Activated CD4-positive, alpha-beta T cell treated with anti-CD3 and anti-CD28 coated beads for 4 hours (primary cell): ENCODE measurements at places on chromosomes 7 and 10.

DNA sequence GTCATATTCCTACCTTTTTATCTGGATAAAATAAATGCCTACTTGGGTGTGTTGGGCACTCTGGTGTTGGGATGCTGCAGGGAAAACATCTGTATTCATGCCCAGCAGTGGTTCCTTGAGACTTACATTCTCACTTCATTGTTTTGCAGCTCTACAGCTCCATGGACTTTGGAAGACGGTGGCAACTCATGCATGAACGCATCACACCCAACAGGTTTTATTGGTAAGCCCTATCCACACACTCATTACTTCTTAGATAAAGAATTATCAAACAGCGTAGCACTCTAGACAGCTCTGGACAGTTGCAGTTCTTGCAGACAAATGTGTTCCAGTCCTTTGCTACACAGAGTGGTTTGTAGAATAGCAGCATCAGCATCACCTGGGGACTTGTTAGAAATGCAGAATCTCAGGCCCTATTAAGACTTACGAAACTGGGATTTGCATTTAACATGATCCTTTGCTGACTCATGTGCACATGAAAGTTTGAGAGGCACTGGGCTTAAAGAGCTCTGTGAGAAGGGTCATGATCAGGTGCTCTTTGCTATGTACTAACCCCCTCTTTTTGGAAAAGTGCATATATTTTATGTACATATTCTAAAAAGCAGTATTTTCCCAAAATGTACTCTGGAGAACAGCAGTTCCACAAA lies 401.9 kb downstream of the SORCS3 start:
- no peak for DNase-seq

DNA sequence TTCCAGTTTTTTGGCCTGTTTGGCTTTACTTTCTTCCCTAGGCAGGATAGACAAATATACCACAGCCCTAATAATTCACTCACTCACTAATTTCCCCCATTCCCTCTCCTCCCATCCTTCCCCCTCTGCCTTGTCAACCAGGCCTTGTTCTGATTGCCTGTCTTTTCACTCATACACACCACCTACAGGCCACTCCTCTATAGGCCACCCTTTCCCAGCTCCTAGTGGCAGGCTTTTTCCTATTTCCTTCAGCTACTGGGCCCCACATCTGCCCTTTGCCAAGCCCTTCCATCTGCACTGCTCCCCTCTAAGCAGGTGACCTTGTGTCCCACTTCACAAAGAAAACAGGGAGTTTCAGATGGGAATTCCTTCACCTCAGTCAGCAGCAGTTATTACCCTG lies 59.8 kb upstream of the MSRB2 start:
- no peak for DNase-seq

GRCh38 chr7:39683216-39683845 lies 60.0 kb downstream of the RALA start:
- DNase-seq = no peak

GRCh38 chr10:77835669-77836086 lies 90.9 kb downstream of the DLG5 start:
- no peak for DNase-seq

- no peak for DNase-seq
These were observed 54.1 kb downstream of the DENND2A start for GRCh38 chr7:140586516-140586915.

GRCh38 chr10:1515121-1515779 lies 222.1 kb downstream of the ADARB2 start:
- no peak for DNase-seq

DNA sequence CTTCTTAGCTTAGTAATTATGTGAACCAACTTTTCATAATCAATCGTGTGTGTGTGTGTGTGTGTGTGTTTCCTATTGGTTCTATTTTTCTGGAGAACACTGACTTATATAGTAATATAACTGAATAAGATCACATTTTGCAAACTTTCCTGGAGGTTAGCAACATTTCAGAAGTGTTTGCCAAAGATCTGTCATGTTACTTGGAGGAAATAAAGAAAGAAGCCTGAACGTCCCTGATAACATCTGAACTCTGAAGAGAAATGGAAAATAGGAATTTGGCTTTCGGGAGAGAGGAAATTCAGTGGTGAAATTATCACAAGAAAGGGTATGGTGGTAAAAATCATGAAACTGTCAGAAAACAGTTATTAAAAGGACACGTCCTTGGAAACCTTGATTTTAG lies 984.4 kb upstream of the AUTS2 start:
- DNase-seq = no peak

DNA sequence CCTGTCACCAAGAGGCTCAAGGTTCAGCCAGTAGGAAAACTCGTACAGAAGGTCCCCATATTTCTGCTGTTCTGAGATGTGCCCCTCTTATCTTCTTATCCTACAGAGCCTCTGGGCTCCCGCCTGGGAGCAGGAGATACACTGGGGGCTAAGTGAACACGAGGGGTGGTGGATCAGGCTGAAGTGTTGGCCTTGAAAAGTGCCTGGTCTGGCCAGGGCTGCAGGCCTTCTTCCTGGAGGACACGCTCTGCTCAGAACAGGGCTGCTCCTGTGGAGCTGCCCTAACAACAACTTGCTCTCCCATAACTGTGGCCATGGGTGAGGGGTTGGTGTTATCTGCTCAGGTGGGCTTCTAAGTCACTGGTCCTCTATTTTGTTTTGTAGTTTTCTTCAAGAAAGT lies 33.7 kb downstream of the C10orf120 start:
- no peak for DNase-seq

- no peak for DNase-seq
These were observed 1.2 kb upstream of the MLLT10 start for GRCh38 chr10:21532694-21533466.

DNA sequence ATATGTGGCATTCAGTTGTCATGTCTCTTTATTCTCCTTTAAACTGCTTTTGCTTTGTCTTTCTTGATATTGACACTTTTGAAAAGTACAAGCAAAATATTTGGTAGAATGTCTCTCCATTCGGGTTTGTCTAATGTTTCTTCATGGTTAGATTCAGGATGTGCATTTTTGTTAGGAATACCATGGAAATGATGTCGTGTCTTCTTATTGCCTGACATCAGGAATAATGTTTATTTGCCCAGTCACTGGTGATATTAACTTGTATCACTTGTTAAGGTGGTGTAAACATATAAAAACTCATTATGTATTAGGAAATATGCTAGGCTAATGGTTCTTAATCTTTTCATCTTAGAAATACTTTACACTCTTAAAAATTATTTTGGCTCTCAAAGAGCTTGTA lies 43.4 kb downstream of the CDK1 start:
- no peak for DNase-seq

GRCh38 chr10:89118091-89118490 lies 89.0 kb downstream of the CH25H start:
- no peak for DNase-seq

GRCh38 chr7:157542068-157543021 lies 205.5 kb downstream of the DNAJB6 start:
- no peak for DNase-seq

DNA sequence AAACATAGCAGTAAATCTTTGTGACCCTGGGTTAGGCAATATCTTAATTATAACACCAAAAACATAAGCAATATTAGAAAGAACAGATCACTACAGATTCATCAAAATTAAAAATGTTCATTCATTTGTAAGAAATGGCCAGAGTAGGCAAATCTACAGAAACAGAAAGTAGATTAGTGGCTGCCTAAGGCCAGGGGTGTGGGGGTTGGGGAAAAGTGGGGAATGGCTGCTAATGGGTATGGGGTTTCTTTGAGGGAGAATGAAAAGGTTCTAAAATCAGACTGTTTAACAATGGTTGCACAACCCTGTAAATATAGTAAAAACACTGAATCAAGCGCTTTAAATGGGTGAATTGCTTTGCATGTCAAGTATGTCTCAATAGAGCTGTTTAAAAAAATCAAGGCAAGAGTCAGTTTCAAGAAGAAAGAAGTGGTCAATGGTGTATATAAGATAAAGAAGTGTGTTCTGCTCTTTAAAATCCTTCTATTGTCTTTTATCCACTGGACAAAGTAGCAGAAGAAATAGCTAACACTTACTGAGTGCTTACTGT lies 42.6 kb downstream of the CDK6 start:
- DNase-seq = no peak

GRCh38 chr7:93921607-93922566 lies at the start of gene GNG11:
Gene GNG11, plus strand, starts transcription at chr7:93921735. Its CDS starts 403 bp downstream, at chr7:93922138.
- no peak for DNase-seq

- no peak for DNase-seq
These were observed 298.9 kb downstream of the WDR37 start for GRCh38 chr10:1354809-1355710.

DNA sequence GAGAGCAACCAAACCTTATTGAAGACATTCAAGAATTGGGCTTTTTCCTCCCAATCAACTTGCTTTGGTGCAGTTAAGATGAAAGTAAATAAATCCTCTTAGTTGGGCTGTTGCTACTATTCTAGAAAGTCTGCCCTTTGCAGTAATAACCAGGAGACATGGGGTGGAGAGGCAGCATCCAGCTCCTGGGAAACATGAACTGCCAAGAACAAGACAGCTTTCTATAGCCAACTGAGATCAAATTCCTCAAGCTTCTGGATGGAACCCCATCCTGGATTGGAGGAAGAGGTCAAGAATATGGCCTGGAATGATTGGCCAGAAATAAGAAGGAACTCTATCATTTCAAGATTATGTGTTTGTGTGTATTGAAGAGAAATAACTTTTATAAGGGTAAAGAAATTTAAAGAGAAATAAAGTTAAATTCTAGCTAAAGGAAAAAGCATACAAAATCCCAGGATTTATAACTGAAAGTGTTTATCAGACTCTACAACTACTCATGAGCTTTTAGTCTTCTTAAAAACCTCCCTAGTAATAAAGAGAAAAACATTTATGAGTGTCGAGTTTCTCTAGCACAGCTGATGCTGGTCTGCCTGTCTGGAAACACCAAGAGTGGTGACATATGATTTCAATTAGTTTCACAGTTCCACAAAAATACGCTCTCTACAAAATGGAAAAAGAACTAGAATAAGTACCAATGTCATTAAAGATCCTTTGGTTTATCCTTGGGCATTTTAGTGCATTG lies 70.1 kb upstream of the COL1A2 start:
- no peak for DNase-seq

GRCh38 chr7:150895809-150896208 lies 43.5 kb downstream of the AOC1 start:
- no peak for DNase-seq

DNA sequence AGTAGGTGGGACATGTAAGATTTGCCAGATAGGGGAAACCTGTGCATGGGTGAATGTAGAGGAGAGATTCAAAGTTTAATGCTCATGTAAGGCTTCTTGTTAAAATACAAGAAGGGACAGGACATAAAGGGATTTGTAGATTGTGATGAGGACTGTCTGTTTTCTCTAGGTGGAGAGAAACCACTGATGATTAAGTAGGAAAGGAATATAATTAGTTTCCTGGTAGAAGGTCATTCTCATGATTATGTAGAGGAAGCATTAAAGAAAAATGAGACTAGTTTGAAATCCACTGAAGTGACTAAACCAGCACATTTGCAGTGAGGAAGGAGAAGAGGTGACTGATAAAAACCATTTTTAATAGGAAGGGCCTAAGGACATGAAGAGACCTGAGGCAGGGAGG lies 19.6 kb upstream of the MACC1 start:
- no peak for DNase-seq

DNA sequence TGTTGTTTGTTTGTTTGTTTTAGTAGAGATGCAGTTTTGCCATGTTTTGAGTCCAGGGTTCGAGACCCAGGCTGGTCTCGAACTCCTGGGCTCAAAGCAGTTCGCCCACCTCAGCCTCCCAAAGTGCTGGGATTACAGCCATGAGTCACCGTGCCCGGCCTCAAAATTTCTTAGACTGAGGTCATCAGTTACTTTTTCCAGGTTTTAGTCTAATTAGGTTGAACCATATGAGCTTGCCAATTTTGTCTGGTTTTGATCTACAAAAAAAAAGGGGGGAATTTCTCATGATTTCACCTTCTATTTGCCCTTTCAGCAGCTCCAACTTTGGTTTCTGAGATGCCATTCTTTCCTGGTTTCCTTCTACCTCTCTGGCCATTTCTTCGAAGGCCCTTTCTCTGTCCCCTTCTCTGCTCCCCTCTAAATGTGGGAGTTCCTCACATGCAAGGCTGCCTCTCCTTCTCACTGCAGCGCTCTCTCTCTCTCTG lies 5.5 kb downstream of the CUEDC2 start:
- no peak for DNase-seq

- DNase-seq = no peak
These were observed 23.9 kb upstream of the LEP start for GRCh38 chr7:128217030-128217805.

DNA sequence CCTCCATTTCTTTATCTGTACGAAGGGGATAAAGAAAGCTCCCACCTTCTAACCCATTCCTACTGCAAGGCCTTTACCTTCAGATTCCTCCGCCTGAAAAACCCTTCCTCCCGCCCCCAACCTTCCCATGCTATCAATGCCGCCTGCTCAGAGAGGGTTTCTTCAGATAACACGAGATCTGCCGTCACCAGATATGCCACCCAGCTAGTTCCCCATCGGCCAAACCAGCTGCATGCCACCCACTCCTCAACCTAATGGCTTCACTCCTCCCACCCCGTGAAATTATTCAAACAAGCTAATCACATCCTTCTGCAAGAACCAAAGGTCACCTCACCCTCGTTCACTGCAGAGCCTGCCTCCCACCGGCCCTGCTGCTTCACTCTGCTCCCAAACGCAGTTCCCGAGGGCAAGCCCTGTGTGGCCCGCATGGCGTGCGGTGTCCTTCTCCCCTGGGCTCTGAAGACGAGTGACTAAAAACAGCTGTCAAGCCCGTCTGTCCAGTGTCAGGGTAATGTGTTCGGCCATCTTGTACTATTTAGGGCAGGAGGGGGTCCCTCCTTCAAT lies 46.8 kb upstream of the TMEM213 start:
- DNase-seq = no peak

- DNase-seq = no peak
These were observed 37.3 kb downstream of the DNAH11 start for GRCh38 chr7:21580073-21580521.

- no peak for DNase-seq
These were observed 150.6 kb downstream of the WNT2 start for GRCh38 chr7:117172283-117172682.

GRCh38 chr10:50280049-50280841 lies 28.9 kb upstream of the ASAH2 start:
- no peak for DNase-seq

DNA sequence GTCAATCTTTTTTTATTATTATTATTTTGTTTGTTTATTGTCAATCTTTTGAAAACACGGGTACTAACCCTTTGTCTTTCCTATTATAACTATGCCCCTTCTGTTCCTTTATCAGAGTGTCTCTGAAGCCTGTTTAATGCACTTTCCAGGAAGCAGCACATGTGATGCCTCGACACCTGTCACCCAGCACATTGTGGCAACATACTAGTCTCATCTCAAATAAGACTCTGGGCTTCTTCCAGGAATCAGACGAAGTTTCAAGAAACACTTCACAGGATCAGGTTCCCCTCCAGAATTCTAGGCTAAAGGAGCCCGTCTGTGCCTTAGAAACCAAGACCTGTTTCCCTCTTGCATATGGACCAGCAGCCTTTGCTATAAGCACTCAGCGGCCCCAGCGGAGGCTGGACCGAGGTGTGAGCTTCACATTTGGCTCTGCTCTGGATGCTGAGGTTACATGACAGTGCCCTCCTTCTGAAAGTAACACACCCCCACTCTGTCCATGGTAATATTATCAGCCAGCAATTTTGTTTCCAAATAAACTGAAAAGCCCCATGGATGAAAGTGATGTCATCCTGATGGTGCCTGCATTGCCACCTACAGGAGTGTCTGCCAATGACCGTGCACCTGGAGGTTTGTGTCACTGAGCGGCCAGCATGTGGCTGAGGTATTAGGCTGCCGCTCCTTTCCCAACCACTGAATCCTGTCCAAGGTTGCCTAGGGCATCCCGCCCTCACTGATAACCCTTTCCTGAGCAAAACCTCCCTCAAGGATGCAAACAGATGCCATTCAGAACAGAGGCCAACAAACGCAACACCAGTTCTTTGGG lies 38.1 kb downstream of the MKI67 start:
- DNase-seq = no peak

- no peak for DNase-seq
These were observed 733.8 kb downstream of the PARD3 start for GRCh38 chr10:34081347-34081743.
